ENCODE measurements at places on chromosomes 3 and 15.

GRCh38 chr3:129358772-129359371, 69.6 kb downstream of the EFCAB12 start:
- DNase-seq = peak; percentile 43

DNA sequence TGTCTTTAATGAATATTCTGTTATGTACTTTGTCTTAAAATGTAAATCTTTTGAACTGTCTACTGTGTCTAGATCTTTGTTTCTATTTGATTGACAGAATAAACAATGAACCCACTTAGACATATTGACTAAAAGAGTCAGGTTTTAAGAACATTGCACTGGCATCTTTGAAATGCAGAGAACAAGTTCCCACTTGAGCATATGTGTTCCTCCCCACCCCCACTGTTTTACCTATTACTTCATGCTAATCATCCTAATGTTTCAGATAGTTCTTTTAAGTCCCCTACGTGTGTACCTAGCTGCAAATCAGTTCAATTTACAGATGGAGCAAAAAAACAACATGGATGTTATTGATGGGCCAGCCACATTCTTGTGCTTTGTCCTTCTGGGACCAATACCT, 11.7 kb upstream of the TCF12 start:
- no peak for DNase-seq

DNA sequence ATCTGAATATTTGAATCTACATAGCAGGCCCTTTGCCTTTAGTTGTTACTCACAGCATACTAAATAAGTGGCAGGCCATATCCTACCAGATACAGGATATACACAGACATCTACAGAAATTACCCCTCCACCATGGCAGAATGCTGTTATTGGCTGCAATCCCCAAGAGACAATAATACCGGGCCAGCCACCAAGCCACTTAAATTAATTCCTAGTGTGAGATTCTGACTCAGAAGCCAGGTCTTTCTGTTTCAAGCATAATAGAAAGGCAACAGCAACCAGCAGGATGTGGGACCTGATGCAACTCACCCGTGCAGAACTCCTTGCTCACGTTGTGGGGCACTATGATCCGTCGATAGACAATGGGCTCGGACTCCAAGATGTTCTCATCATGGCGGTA, 39.8 kb downstream of the CLK3 start:
- no peak for DNase-seq

DNA sequence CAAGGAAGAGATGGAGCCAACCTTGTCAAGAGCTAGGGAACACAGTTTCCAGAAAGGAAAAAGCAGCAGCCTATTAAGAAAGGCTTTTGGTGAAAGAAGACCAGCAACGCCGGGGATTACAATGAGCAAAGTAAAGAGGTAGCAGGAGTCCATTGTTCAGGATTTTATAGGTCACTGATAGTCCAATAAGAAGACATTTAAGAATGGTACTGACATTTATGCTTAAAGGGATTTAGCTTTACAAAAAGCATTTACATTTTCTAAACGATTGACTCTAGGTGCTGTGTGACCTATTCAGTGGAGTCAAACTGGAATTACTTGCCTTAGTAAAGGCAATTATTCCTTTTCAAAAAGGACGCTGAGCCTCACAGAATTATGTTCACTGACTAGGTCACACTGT, 40.8 kb downstream of the CSNK1G1 start:
- no peak for DNase-seq

All from HT1080 (cell line).